ENCODE measurements at places on chromosomes 7 and 10.

- DNase-seq = no peak
These were observed 15.8 kb upstream of the LIPN start for GRCh38 chr10:88744002-88744401.

DNA sequence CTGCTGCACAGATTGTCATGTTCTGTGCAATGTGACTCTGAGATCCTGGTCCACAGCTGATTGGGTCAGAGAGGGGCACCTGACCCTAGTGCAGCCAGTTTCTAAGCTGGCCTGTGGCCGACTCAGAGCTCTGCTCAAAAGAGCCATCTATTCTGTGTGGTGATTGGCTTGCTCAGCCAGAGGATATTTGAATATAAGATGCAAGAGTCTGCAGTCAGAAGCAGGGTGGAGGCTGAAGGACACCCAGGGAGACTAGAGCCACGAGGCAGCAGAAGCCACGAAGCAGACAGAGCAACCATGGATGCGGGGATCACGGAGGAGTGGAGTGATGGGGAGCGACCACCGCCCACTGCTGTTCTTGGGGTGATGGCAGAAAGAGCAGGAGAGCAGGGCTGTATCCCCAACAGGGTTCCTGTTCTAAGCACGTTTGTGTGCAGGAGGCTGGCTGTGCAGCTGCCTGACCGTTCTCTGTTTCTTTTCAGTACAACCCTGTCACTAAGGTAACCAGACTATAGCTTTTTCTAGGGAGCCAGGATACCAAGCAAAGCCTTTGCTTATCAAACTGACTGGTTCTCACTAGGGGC is 19.5 kb upstream of the RHEB start:
- DNase-seq = no peak

GRCh38 chr7:2290877-2291276 is 23.4 kb downstream of the SNX8 start:
- no peak for DNase-seq

DNA sequence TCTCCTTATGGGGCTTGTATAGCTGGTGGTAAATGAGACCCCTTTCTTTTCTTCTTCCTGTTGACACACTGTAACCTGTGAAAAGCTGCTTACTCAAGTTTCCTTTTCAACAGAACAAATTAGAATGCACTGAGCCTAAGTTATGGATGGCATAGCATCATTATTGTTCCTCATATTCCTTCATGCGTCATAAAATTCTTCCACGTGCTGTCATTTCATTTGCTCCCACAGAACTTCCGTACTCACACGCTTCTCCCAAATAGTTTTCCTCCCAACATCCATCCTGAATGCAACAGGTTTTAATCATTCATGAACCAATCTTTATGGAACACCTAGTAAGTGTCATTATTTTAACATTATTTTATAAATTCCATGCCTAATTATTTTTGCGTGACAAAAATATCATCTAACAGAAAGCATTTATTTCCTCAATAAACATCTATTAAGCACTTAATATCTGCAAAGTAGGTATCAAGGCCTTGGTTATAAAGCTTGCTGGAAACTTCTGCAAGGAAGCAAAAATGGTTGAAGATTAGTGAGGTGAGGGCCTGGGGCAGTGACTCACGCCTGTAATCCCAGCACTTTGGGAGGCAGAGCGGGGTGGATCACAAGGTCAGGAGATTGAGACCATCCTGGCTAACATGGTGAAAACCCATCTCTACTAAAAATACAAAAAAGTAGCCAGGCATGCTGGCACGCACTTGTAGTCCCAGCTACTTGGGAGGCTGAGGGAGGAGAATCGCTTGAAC is 18.9 kb upstream of the SEPTIN7 start:
- DNase-seq = no peak

GRCh38 chr10:25867321-25867720 is 66.7 kb upstream of the MYO3A start:
- DNase-seq = no peak
